ENCODE measurements at places on chromosomes 1 and 21.

DNA sequence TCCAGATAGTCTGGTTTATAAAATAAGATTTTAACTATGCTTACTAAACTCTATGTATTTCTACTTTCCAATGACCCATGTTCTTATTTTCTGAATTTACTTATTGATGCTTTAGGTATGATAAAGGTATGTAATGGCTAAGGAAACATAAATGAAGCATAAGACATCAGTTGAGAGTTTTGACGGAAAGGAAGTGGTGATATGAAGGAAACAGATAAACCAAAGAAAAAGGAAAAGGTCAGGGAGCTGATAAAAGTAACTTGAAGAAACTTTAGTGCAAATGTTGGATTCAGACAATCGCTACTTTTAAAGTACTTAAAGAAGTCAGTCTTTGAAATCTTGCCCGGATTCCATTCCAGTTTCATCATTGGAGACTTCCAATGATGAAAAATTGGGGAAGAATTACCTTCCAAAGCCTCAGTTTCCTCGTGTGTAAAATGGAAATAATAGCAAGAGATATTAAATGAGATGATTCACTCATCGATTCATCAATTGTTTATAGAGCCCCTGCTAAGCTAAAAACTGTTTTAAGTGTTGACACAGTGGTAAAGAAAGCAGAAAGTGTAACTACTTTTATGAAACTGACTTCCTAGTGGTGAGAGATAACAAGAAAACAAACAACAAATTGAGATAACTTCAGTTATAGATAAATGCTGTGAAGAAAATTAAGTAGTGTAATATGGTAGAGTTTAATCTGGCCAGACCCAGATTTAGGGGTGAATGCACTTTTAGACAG lies 10.6 kb downstream of the PTPRC start:
- no peak for DNase-seq

GRCh38 chr1:67646145-67647035 lies 38.6 kb upstream of the GADD45A start:
- no peak for DNase-seq

DNA sequence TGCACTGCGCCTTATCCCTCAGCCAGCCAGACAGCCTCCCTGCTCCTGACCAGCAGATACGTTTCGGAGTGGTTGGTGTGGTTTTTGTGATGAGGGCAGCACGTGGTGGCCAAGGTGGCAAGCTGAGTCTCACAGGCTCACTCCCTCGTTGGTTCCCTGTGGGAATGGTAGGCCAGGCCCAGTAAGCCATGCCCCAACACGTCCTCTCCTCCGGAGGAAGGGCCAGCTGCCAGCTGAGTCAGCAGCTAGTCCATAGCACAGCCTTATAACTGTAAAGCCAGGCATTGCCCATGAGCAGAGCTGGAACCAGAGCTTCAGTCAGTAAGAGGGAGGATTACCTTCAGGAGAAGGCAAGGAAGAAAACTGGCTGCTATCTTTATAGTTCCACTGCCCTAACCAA lies 29.5 kb downstream of the SZRD1 start:
- no peak for DNase-seq

- no peak for DNase-seq
Observed at GRCh38 chr21:28798798-28799197, 193.9 kb downstream of the LTN1 start.

DNA sequence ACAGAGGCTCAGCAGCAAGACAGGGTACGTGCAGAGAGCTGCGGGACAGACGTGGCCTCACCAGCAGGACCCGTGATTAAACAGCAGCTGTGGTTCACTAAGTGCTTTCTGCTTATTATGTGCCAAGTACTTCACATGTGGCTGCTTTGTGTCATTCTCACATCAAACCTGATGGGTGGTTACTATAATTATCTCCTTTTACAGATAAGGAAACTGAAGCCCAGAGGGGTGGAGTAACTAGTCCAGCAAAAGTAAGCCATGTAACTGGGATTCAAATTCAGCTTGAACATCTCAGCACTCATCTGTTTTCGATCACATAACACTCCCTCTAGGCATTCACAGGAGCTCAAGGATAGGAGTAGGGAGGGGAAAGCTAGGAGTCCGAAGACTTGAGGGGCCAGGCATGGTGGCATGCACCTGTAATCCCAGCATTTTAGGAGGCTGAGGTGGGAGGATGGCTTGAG lies 50.8 kb upstream of the CLIC4 start:
- no peak for DNase-seq

GRCh38 chr1:218783916-218784315 lies 389.8 kb upstream of the LYPLAL1 start:
- DNase-seq, result no peak

DNA sequence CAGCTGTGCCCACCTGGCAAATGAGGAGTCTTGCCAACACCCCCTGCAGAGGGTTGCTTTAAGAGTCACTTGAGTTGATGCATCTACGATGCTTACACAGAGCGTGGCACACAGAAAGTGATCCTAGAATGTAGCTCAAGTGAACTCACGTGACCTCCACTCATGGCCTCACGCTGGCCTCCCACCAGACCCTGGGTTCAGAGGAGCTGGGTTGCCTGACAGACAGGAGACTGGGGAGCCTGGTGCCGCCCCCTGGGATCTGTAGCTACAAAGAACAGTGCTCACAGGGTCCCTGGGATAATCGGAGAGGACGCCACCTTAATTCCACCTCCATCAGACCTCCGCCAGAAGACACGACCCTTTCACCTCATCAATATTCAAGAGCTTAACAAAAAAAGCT lies 81.4 kb upstream of the CASZ1 start:
- DNase-seq, result no peak

DNA sequence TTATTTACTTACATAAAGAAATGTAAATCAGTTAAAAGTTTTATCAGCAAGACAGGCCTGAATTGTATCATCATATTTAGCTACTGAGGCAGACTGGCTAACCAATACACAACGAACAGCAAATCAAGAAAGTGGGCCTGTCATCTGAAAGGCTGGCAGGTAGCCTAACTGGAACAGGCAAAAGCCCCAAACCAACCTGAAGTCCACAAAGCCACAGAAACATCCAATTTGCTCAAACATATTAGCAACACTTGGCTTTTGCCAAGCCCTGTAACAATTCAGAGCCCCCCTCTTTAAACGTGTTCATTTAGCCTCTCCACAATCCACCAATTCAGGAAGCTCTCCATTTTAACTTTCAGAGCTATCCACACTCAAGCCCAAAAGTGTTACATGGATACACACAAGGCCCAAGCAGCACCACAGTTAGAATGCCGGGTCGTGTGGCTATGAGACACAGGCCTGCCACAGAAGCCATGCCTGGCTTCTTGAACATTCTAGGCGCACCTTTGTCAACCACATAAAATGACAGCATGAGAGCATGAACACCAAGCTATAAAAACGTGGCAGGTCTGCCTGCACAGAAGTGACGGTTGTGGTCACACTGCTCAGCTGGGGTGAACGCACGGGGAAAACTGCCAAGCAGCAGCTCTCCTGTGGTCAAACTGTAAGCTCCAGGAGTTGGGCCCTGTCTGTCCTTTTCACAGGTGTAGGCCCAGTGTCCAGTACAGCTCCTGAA lies 49.3 kb downstream of the CD34 start:
- no peak for DNase-seq

GRCh38 chr1:89771991-89772560 lies 48.8 kb upstream of the LRRC8D start:
- no peak for DNase-seq

DNA sequence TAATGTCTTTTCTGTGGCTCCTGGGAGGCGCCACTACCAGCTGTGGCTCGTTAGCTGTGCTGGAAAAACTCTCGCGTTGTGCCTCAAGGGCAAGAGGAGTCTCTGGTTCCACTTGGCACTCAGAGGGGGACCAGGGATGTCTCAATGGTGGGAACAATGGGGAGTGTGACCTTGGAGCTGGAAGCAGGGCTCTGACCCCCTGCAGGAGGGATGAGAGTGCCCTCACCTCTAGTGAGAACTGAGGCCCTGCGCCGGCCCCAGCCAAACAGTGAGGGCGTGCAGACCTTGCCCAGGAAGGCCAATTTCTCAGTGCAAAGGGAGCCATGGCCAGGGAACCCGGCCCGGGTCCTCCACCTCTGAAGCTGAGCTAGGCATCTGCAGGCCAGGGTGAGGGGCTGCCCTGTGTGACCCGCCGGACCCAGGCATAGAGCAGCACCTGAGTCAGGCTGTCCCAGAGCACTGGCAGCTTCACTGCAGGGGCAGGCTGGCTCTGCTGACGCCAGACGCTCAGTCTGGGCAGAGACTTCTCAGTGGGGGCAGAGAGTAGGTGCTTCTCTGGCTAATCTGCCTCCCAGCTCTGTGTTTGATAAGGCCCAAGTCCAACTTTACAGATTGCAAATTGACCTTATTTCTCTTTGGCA lies 1.8 kb downstream of the RD3 start:
- no peak for DNase-seq

GRCh38 chr1:176205332-176205914 lies 1.7 kb downstream of the COP1 start:
- no peak for DNase-seq

- DNase-seq, result no peak
Observed at GRCh38 chr1:230923176-230923575, 54.9 kb upstream of the C1orf198 start.

- no peak for DNase-seq
Observed at GRCh38 chr1:81165963-81166362, 634.8 kb upstream of the ADGRL2 start.

- no peak for DNase-seq
Observed at GRCh38 chr1:201122321-201122957, 4.5 kb downstream of the ASCL5 start.

- no peak for DNase-seq
Observed at GRCh38 chr1:43005460-43006361, 47.0 kb upstream of the SLC2A1 start.

DNA sequence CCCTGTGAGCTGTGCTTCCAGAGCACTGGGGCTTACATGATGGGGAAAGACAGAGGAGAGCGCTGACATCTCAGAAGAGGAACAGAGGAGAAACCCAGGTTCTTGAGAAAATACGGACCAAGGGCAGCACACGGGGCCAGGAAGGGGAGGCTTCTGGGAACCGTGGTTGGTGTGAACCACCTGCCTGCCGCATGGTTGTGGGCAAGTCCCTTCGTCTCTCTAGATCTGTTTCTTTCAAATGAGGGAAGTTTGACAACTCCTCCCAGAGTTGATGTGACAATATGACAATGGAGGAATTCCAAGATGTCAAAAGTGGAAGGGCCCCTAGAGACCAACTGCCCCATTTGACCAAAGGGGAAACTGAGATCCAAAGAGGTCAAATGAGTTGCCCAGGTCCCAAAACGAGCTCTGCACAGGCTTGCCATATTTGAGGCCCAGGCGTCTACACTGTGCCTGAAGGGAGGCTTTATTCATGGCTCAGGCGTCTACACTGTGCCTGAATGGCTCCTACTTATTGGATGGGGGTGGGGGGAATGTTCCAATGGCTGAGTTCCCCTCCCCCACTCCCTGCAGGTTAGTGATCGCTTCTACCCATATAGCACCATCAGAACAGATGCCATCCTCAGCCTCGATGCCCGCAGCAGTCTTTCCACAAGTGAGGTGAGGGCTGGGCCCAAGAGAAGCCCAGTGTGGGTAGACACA lies 11.2 kb downstream of the EXTL1 start:
- no peak for DNase-seq

DNA sequence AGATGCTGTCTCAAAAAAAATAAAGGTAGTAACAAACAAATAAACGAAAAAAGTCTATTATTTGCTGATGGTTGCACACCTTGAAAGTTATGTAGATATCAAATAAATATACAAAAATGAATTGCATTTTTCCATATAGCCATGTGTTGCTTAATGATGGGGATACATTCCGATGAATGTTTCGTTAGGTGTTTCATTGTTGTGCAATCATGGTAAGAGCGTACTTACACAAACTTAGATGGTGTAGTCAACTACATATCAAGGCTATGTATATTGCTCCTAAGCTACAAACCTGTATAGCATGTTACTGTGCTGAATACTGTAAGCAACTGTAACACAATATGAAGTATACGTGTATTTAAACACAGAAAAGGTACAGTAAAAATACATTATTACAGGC lies 34.4 kb downstream of the AHCTF1 start:
- no peak for DNase-seq

DNA sequence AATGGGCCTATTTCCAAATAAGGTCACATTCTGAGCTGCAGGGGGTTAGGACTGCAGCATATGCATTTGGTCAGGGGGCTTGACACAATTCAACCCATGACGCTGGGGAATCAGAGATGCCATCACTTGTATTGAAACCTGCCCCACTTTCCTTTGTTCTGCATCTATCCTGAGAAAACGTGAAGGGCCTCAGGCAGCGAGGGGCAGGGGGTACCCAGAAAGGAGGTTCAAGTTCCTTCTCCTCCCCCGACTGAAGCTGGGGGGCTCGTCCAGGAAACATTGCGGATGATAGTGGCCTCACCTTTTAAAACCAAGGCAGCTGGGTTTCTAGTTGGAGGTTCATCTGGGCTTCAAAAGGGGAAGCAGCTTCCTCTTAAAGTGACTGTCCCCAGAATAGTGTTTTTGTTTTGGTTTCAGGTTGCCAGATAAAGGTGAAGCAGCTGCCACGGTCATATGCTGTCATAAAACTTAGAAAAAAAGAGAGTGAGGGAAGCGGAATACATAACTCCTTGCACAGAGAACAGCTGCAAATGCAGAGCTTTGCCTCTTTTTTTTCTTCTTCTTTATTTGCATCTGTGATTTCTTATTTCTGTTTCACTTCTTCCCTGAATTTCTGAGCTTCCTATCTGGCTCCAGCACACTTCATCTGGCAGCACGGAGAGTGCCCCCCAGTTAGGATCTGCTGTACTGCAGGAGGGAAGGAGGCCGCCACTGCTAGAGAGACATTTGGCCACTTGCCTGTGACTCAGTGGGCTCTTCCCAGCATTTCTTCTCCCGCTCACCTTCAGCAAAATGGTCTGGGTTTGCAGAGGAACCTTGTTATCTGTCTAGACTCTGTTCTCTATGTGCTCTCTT lies 142.0 kb downstream of the AJAP1 start:
- DNase-seq, result no peak

All from stimulated activated CD8-positive, alpha-beta memory T cell treated with anti-CD3 and anti-CD28 coated beads, Interleukin-7, amount 100 ng/mL, for 1 hour (primary cell).